ENCODE measurements at places on chromosomes 7 and 10.
A peak's percentile ranks its signal among the peaks of the same experiment; 100 is the strongest.

DNA sequence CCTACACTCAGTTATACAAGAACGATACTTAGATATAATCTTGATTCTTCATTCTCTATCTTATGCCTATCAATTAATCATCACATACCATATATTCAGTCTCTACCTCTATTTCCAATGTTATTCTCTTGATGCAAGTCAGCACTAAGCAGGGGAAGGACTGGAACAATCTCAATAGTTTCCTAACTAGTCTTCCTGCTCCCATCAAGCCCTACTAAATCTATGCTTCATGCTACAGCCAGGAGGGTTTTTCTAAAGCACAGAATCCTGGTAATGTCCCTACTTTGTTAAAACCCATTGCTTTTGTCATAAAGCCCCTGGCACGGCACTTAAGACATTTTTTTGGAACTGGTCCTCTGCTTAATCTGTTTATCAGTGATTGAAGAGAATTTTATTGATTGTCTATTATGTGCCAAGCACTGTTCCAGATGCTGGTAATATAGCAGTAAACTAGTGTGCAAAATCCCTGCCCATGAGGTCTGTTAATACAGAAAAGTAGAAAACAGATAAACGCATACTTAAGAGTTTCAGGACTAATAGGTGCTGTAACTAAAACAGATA lies 323.3 kb upstream of the LRRN3 start:
- no peak for DNase-seq

- DNase-seq, result no peak
Measured at GRCh38 chr7:158111906-158112570, 475.6 kb downstream of the PTPRN2 start.

- peak; percentile 87 for DNase-seq
Measured at GRCh38 chr7:42198296-42198695, 38.7 kb downstream of the GLI3 start.

- DNase-seq, result no peak
Measured at GRCh38 chr10:91034042-91034441, 113.2 kb upstream of the ANKRD1 start.

GRCh38 chr10:22647244-22647643 lies 67.1 kb downstream of the PIP4K2A start:
- no peak for DNase-seq

DNA sequence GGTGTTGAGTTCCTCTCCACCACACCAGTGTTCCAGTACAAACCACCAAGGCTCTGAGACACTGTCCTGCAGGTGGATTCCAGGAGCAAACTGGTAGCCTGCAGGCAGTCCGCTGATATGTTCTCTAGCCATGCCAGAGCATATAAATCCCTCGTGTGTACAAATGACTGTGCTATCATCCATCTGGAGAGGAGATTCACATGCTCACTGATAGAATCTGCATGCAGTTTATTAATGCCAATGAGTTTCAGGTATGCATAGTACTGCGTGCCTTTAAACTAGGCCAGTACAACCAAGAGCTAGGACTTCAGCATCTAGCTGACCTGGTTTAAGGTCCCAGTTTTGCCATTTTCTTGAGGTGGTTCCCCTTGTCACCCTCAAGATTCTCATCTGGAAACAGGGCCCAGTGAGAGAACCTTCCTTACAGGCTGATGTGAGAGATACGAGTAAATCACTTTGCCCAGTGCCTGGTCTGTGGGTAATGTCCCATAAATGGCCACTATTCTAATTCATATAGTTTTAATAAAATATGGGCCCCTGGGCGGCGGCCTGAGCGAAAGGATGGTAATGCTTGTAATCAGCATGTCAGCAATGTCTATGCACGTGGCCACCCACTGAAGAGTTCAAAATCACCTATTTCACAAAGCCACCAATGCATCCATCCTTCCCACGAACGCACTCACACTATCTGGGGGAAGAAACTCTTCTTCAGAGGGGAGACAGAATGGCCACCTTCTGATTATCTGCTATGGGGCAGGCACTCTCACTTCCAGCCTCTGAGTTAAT lies 268.0 kb upstream of the ZMIZ1 start:
- no peak for DNase-seq

- no peak for DNase-seq
Measured at GRCh38 chr7:976901-977325, 1.6 kb upstream of the COX19 start.

- peak; percentile 77 for DNase-seq
Measured at GRCh38 chr10:47403446-47404318, 19.6 kb upstream of the ZNF488 start.

- DNase-seq, result no peak
Measured at GRCh38 chr10:4671451-4672145, 154.4 kb upstream of the AKR1E2 start.

GRCh38 chr10:52746169-52746568 lies 26.4 kb downstream of the MBL2 start:
- no peak for DNase-seq

GRCh38 chr7:101814081-101814990 lies 3.1 kb upstream of the CUX1 start:
- no peak for DNase-seq

DNA sequence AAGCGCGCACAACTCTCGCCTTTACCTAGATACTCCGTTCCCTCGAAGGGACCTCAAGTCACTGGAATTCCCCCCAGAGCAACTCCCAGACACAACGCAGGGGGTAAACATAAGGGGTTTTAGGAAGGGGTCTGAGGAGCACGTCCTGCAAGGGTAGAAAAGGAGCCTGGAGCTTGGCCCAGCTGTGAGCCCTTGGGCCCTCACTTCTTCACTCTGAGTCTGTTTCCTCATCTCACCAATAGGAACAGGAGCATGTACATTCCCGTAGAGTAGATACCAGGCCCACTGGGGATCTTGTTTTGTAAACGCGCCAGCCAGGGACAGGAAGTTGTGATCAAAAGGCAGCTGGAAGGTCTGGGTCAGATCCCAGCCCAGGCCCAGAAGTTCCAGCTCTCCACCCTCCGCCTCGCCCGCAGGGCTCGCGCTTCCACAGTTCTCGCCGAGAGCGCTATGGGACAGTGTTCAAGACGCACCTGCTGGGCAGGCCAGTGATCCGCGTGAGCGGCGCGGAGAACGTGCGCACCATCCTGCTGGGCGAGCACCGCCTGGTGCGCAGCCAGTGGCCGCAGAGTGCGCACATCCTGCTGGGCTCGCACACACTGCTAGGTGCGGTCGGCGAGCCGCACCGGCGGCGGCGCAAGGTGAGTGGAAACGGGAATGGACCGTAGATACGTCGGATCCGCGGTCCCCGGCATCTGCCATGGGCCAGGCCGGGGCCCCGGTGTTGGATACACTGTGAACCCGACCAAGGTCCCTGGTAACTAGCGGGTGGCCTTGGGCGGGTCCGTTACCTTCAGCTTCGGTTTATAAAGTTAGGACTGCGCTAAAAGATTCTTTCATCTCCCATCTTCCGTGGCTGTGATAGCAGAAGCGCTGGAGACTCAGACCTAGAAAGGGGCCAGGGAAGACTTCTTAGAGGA lies 1.3 kb downstream of the CYP26C1 start:
- peak; percentile 72 for DNase-seq

DNA sequence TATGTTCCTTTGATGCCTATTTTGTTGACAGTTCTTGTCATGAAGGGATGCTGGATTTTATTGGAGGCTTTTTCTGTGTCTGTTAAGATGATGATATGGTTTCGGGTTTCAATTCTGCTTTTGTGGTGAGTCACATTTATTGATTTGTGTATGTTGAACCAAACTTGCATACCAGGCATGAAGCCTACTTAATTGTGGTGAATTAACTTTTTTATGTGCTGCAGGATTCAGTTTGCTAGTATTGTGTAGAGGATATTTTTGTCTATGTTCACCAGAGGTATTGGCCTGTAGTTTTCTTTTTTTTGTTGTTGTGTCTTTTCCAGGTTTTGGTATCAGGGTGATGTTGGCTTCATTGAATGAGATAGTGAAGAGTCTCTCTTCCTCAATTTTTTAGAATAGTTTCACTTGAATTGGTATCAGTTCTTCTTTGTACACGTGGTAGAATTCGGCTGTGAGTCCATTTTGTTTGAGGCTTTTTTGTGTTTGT lies 345.9 kb downstream of the KIF20B start:
- no peak for DNase-seq

DNA sequence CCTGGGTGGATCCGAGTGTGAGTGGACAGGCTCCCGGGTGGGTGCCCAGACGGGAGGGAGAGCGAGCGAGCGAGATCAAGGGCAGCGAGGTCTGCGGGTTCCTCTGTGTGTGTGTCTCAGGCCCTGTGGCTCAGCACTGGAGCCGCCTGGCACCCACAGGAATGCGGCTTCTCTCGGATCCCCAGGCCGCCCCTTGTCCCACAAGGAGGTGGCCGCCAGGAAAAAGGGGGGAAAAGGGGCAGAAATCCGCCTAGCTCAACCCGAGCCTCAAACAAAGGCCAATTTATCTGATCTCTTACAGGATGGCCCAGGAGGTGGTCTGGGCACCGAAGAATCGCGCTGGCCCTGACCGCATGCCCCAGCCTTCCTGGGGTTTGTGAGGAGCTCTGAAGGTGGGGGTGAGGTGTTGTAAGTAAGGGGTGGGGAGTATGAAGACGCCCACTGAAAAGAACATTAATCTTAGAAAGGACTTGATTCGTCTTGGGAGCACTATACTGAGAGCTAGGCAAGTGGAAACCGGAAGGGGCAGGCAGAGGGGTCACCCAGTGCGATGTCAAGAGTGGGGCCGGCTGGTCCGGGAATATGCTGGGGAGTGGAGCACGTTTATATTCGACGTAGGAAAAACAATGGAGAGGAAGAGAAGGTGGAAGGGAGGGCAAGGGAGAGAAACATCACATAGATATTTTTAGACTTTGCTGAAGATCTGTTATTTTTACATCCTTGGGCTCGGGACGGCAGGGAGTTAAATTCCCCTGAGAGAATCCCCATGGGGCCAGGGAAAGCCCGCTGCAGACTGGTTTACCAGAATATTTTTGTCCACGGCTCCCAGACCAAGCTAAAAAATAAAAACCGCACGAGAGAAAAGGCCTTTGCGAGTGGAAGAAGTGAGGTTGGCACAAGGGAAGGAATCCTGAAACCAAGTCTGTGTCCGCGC lies 7.2 kb downstream of the DLX5 start:
- DNase-seq, result peak; percentile 77

GRCh38 chr7:33710608-33711007 lies 194.7 kb upstream of the BMPER start:
- no peak for DNase-seq

GRCh38 chr7:112495810-112496462 lies 15.1 kb downstream of the LSMEM1 start:
- DNase-seq, result peak; percentile 92

DNA sequence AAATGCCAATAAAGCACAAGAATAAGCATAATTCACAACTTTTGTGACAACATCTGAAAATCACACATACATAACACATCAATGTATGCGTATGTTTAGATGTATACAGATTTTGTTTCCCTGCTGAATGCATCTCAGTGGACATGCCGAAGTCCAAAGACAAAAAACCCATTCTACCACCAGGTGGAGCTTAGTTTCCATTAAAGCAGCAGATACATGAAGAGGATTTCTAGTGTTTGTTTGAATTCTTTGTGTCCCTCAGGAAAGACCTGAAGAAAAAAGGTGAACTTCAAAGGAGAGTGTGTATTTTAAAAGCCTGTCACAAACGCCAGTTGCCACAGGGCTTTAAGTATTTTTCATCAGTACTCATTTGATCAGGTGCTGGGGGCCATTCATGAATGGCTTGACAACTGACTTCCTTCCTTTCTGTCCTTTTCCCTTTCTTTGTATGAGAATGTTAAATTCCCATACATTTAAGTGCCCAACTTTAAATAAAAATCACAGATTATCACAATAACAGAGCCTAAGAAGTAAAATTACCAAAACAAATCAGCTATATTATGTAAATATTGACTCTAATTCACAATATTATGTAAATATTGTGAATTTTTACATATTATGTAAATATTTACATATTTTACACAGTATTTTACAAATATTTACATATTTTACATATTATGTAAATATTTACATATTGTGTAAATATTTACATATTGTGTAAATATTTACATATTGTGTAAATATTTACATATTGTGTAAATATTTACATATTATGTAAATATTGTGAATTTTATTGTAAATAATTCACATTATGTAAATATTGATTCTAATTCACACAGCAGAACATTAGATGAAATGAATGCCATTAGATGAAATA lies 343.0 kb downstream of the CRPPA start:
- no peak for DNase-seq

GRCh38 chr7:97470726-97471125 lies 261.2 kb upstream of the TAC1 start:
- DNase-seq, result no peak

- no peak for DNase-seq
Measured at GRCh38 chr7:153698046-153698445, 354.2 kb upstream of the DPP6 start.

DNA sequence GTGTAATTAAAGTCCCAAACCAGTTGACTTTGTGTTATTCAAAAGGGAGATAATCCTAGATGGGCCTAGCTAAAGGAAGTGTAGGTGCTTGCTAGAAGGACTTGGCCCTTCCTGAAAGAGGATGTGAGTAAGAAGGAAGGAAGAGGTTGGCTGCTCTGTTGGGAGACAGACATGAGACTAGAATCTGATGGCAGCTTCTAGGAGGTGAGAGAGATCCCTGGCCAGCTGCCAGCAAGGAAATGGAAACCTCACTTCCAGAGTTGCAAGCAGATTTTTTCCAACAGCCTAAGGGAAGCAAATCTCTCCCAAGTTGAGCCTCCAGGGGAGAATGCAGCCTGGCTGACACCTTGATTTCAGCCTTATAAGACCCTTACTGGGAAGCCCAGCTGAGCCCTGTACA lies 368.4 kb upstream of the ZMIZ1 start:
- no peak for DNase-seq

- no peak for DNase-seq
Measured at GRCh38 chr7:112701456-112701855, 88.7 kb downstream of the TMEM168 start.

DNA sequence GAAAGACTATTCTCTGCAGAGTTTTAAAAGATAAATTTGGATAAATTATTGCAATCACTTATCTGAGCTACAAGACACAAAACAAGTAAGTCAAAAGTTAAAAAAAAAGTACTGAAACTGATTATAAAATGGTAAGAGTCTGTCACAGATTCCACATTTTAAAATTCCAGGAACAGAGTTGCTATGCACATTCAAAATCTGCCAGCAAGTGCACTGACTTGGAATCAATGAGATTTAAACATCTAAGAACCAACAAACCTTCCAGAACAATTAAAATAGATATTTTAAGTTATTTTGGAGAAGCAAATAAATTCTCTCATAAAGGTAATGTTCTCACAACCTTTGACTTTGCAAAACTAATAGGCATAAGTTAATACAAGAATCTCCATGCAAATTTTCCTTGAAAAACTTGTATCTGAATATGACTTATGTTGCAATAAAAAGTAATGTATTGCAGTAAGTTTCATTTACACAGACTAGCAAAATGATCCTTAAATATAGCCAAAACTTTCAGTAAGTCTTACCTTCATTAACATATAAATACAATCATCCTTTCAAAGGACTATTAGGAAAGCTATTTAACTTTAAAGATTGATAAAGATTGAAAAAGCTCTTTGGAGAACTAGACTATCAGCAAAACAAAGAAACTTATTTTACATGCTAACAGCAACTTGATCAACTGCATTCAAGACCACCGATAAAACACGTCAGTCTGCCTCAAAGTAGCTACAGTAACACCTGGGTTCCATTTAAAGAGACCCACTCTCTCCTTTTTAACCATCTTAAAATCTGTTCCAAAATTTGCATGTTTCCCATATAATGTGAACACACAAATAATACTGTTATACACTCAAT lies 4.4 kb downstream of the ETV1 start:
- no peak for DNase-seq

Measured in esophagus muscularis mucosa (tissue), 4 donors.